Transverse colon (tissue), 4 donors: ENCODE measurements at places on chromosomes 7 and 10.

DNA sequence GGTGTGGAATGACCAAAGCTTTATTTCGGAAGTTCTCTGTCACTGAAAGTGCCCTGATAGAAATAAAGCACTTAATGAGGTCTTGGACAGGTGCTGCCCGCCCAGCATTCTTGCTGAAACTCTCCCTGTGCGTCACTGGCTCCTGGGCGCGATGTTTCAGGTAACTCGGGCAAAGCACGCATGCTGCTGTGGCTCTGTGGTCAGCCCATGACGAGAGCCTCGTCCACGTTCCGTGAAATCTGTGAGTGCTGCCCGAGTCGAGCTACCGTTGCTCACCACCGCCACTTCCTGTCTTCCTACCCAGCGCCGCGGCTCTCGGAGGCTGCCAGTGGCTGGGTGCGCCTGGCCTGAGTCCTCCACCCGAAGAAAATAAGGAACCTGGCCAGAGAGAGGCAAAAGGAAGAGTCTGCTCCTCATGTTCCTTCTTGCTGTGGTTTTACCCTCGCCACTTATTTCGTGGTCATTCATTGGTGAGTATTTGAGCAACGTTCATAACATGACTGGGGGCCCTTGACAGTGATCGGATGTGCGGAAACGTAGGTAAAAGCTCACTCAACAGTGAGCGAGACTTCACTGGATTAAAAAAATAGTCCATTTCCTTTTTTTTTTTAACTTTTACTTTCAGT is 95.5 kb downstream of the MAP3K8 start:
- DNase-seq: peak; percentile 80

DNA sequence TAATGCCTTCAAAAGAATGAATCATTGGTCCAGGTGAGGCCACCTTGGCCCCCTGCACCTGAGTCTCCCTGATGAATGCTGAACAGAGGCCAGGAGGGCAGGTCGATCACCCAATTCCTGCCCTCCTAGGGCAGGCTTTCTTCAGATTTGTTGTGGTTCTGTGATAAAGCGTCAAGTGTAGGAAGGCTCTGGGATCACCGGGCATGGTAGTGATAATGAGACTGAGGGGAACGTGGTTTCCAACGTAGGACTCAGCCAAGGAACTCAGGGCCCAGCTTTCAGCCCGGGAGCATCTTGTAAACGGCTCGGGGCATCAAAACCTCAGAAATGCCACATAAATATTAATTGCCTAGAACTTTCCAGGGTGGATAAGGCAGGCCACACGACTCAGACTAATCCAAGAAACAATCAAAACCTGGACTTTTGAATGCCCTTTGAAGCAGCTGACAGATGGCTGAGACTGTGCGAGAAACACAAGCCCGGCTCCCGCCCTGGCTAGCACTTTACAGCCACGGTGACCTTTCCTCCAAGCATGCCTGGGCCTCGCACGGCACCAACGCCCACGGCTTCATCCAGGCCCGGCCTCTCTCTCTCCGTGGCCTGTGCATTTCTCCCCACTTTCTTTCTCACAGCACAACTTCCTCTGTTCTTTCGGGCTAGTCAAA is 239.3 kb upstream of the GRB10 start:
- no peak for DNase-seq

- no peak for DNase-seq
Measured at GRCh38 chr10:129852829-129853561, 111.1 kb downstream of the EBF3 start.

GRCh38 chr10:94103801-94104221 is 110.1 kb downstream of the PLCE1 start:
- no peak for DNase-seq

GRCh38 chr7:49564379-49564714 is 209.1 kb upstream of the VWC2 start:
- no peak for DNase-seq

GRCh38 chr10:13390604-13391522 is 42.8 kb upstream of the SEPHS1 start:
- no peak for DNase-seq

GRCh38 chr10:73413108-73413527 is 740 bp downstream of the ANXA7 start:
- peak; percentile 67 for DNase-seq

DNA sequence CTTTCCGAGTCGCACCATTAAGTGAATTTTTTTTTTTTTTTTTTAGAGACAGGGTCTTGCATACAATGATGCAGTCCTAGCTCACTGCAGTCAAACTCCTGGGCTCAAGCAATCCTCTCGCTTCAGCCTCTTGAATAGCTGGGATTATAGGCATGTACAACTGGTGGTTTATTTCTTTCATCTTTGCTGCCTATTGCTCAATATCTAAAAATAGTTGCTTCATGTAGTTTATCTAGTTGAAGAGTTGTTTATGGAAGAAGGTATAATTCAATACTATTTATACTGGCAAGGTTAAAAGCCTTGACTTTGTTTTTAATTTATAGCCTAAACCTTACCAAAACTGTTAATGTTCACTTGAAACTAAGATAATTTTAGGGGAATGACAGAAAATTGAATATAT is 66.9 kb downstream of the SEMA3D start:
- no peak for DNase-seq

GRCh38 chr10:124079864-124080263 is 13.5 kb downstream of the CHST15 start:
- DNase-seq: peak; percentile 48

DNA sequence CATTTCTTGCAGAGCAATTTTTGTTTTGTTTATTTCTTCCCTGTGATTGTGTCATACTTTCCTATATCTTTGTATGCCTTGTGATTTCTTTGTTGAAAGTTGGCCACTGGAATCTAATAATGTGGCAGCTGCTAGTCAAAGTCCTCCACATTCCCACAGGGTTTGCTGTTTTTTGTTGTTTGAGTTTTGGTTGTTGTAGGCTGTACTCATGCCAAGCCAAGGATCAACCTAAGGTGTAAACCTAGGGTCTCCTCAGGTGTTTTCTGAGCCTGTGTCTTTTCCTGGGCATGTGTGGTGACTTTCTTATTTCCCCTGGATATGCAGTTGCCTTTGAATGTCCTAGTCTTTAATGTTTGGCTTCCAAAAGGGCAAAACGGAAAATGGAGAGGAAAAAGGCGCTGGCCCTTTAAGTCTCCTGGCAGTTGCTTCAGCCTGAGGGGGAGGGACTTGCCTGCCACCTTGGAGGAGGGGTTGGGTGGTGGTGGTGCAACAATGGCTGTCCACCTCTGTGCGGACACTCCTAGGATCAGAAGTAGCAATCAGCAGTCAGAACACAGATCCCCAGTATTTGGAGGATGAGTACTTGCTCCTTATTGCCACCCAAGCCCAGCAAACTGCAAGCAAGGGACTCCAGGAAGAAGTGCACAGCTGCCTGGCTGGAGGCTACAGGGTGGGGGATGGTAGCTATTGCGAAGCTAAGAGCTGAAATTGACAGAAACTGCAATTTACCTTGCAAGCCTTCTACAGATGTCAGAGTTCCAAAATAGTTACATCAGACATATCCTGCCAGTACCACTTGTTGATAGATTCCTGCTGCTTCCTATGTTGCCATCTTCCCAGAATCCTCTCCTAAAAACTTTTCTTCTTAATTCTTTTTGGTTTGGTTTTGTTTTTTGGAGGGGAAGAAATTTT is 5.6 kb upstream of the ZNF518A start:
- peak; percentile 63 for DNase-seq

DNA sequence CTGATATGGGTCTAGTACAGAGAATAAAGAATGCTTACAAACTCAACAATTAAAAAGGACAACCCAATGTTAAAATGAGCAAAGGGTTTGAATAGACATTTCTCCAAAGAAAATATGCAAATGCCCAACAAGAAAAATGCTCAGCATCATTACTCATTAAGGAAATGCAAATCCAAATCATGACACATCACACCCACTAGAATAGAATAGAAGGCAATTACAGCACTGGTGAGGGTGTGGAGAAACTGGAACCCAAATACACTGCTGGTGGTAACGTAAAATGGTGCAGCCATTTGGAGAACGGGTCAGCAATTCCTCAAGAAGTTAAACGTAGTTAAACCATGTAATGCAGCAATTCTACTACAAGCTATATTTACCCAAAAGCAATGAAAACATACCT is 53.8 kb downstream of the KDM7A start:
- no peak for DNase-seq

GRCh38 chr7:111264111-111264868 is 173.4 kb downstream of the LRRN3 start:
- no peak for DNase-seq

- DNase-seq: no peak
Measured at GRCh38 chr10:130179640-130180039, 43.4 kb downstream of the GLRX3 start.
